ENCODE measurements at places on chromosomes 6 and 20.

- no peak for DNase-seq
Measured at GRCh38 chr20:17612992-17613327, 43.1 kb downstream of the DSTN start.

- DNase-seq, result peak; percentile 78
Measured at GRCh38 chr6:125957845-125958244, 1.3 kb downstream of the HINT3 start.

GRCh38 chr20:50360218-50360672 lies 149.9 kb upstream of the PTPN1 start:
- DNase-seq, result no peak

GRCh38 chr6:18349386-18349785 lies 37.8 kb upstream of the RNF144B start:
- no peak for DNase-seq

DNA sequence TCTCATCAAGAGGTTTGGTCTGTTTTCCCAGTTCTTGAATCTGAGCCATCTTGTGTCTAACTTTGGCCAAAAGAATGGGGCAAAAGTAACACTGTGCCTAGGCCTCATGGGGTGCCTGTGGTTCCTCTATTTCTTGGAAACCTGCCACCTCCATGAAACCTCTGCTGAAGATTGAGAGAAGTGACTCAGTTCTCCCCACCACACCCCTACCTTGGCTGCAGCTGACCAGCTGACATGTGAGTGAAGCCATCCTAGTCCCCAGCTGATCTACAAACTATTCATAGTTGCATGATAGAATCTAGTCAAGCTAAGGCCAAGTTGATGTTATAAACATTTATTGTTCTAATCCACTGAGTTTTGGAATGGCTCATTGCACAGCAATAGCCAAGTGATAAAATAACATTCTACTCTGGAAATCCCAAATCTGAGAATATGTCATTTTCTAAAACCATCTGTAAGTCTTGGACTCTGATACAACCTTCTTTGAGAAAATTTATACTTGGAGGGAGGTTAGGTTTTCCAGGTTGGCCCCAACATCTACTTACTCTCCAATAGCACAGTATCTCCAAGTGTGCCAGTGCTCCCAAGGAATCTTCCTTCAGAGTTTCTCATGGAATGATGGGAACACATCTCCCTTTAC lies 107.0 kb upstream of the SMLR1 start:
- DNase-seq, result no peak

DNA sequence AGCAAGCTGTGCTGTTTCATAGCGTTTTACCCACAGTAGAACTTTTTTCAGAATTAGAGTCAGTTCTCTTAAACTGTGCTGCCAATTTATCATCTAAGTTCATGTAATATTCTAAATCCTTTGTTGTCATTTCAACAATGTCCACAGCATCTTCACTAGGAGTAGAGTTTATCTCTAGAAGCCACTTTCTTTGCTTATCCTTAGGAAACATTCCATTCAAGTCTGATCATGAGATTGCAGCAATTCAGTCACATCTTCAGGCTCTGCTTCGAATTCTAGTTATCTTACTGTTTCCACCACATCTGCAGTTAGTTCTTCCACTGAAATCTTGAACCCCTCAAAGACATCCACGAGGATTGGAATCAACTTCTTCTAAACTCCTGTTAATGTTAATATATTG lies 12.5 kb downstream of the CTNNBL1 start:
- DNase-seq, result no peak

GRCh38 chr6:31400467-31401289 lies 2.7 kb upstream of the MICA start:
- DNase-seq, result peak; percentile 67

DNA sequence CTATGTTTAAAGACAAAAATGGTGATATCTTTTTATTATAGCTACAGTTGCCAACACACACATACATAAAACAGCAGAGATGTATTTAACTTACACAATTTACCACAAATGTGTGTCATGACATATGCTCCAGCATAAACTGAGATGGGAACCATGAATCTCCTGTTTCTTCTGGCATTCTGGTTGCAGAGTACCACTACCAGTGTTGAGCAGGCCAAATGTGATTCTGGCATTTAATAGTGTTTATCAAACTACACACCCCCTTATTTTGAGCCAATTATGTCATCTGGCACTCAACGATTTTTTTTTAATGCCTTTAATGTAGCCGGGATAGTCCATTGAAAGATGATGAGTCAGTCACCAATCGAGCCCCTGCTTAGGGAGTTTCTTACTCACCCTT lies 59.0 kb upstream of the TPD52L1 start:
- DNase-seq, result peak; percentile 62

- DNase-seq, result no peak
Measured at GRCh38 chr20:46563860-46564221, 13.4 kb upstream of the OCSTAMP start.

DNA sequence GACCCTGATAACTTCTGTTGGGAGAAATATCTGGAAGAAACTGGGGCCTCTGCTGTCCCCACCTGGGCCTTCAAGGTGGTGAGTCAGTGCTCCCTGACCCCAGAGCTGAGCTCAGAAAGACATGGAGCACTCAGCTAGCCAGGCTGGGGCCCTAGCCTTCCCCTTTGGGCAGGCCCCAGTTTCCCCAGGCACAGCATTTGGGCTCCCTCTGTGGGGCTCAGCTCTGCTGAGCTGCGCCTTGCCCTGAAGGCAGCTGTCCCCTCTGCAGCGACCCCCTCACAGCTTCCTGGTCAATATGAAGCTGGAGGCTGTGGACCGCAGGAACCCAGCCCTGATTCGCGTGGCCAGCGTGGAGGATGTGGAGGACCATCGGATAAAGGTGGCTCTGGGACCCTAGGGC lies 24.8 kb upstream of the SGK2 start:
- DNase-seq, result no peak

GRCh38 chr6:158026054-158026900 lies 44.6 kb downstream of the SYNJ2 start:
- peak; percentile 99 for DNase-seq

DNA sequence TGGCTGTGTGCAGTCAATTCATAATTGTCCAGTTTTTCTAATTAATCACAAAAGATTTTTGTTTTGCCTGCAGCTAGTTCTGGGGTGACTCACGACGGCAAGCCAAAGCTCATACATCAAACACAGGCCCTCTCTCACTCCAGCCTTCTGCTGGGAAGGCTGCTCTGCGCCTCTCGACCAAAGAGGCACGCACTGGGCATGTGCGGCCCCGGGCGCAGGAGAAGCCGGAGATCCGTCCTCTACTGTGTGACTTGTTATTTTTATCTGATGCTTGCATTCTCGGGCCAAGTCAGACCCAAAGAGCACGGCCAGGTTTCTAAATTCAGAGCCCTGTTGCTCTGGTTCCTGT lies 98.5 kb downstream of the TFAP2A start:
- DNase-seq, result no peak

- DNase-seq, result no peak
Measured at GRCh38 chr6:37484786-37485170, 14.9 kb downstream of the CCDC167 start.

GRCh38 chr20:24653306-24653705 lies 183.9 kb downstream of the SYNDIG1 start:
- no peak for DNase-seq

DNA sequence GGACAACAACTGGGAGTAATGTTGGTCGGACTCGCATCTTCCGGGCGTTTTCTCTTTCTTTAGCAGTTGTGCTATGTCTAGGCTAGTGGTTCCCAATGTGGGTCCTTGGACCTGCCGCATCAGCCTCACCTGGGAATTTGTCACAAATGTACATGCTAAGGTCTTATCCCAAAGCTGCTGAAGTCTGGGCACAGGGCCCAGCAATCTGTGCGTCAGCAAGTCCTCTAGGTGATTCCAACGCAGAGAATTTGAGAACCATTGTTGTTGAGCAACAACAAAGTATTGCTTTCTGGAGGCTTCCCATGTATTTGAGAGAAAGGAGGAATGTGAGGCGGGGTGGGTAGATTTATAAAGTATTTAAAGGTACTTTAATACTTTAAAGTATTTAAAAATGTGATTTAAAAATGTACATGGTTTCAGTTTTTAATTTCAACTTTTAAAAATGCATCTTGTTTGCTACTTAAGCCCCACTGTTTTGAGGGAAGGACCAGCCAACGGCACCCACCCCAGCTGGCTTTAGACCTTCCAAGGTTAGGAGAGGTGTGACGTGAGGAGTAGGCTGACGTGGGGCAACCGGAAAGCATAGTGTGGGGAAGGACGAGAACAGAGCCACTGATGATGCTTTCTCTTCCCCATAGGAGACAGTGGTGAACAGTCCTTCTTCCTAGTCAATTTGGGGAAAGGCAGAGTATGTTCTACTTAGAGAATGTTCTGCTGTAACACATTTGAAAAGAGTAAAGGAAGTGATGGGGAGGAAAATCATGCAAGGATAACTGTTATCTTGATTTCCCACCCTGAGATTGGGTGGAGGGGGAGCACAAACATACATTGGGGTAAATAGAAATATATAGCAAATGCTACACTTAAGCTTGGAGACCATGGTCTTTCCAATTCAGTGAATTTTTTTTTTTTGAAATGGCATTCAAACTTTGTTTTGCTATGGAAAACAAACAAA lies 4.3 kb downstream of the UST start:
- peak; percentile 72 for DNase-seq

DNA sequence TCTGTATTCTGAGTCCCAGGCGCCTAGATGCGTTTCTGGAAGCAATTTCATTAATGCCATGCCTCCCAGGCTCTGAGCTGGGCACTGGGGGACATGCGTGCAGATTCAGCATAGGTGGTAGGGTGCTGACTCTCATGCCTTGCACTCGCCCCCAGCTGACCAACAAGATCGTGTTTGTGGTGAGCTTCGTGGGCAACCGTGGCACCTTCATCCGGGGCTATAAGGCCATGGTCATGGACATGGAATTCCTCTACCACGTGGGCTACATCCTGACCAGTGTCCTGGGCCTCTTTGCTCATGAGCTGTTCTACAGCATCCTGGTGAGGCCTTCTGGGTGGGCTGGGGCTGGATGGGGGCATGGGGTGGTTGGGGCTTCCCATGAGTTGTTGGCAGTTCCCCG lies 21.6 kb downstream of the UQCC2 start:
- no peak for DNase-seq

DNA sequence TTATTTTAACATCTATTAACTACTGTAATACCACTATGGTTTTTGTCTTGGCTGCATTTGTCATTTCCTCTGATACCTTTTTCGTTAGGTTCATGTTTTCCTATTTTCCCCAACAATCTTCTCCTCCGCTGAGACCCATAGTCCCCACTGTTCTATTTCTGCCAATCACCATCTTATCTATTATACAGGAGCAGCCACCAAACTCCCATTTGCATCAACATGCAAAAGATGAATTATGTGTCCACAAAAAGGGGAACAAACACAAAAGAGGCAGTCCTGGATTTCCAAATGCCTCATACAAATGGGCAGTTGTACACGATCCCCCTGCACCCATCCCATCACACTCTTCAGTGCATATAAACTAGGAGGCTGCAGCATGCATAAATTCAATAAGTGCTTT lies 121.7 kb upstream of the MYLIP start:
- DNase-seq, result no peak

GRCh38 chr6:15498640-15499039 lies 164.2 kb downstream of the DTNBP1 start:
- peak; percentile 58 for DNase-seq

- DNase-seq, result no peak
Measured at GRCh38 chr6:1747003-1747402, 137.3 kb downstream of the FOXC1 start.

DNA sequence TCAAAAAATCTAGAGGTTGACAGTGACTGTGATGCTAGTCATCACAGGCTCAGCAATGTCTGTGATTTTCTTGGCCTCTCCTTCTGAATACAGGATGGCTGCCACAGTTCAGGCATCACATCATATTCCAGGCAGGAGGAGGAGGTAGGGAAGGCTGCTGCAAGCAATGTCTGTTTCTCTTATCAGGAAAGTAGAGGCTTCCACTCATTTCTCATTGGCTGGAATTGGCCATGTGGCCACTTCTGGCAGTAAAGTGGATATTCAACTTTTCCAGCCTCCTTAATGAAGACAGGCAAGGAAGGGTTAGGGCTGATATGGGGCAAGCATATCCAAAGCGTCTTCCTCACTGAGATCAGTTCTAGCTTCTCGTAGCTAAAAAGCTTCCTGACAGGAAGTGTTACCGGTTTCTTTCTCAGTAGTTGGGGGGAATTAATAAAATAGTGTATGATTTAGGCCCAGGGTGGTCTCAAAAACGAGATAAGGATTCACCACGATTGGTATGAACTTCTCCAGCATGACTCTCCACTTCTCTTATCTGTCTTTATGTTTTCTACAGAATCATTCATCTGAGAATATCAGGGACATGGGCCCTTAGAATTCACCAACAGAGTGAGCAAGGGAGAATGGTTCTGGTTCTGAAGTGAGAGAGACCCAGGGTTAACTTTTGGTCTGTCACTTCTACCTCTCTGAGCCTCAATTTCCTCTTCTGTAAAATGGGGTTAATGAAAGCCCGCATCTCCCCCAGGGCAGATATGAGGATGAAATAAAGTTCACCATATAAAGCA lies 32.7 kb upstream of the PSMF1 start:
- DNase-seq, result no peak

GRCh38 chr6:77298283-77298682 lies 165.0 kb downstream of the HTR1B start:
- peak; percentile 41 for DNase-seq

DNA sequence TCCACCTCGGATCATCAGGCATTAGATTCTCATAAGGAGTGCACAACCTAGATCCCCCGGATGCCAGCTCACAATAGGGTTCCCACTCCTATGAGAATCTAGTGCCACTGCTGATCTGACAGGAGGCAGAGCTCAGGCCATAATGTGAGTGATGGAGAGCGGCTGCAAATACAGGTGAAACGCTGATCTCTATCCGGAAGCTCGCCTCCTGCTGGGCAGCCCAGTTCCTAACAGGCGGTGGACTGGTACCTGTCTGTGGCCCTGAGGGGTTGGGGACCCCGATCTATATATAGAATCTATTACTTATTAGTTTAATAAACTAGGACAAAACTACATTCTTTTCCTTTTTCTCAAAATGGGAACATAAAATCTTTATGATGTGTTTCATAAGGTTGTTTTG lies 741.9 kb downstream of the RFPL4B start:
- no peak for DNase-seq

DNA sequence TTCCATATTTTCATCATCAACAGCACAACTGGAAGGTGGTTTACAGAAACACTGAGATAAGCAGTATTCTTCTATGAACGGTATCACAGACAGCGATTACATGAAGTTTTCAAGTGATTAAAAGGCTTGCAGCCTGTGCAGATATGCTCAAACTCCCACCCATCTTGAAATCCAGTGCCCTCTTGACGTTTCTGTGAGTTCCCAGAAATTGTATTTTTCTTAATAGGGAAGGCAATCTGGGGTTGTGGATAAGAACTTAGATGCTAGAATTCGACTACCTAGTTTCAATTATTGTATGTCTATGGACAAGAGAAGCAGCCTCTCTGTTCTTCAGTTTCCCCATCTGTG lies 290.3 kb downstream of the ZNF217 start:
- no peak for DNase-seq

All from cardiac fibroblast (primary cell).